ENCODE measurements at places on chromosomes 1 and 21. TPM values are rescaled to one million over a fixed set of nuclear protein-coding genes. Genes with fewer than 3 reads are reported as not detected.

- DNase-seq = no peak
Measured at GRCh38 chr1:150051089-150051373, 16.5 kb upstream of the VPS45 start.

The HFM1 gene
- 0.04 TPM for polyA plus RNA-seq

- no peak for DNase-seq
Measured at GRCh38 chr1:202131956-202132821, 9.5 kb downstream of the GPR37L1 start.

GRCh38 chr1:200979574-200980451 lies 43.7 kb downstream of the KIF21B start:
- no peak for DNase-seq

The CD164L2 gene
- polyA plus RNA-seq = not detected

The CHIT1 gene
- polyA plus RNA-seq = not detected

GRCh38 chr21:37800456-37801061 lies 115.7 kb downstream of the KCNJ6 start:
- no peak for DNase-seq

GRCh38 chr1:81920245-81920740 lies 119.6 kb downstream of the ADGRL2 start:
- peak; percentile 38 for DNase-seq

DNA sequence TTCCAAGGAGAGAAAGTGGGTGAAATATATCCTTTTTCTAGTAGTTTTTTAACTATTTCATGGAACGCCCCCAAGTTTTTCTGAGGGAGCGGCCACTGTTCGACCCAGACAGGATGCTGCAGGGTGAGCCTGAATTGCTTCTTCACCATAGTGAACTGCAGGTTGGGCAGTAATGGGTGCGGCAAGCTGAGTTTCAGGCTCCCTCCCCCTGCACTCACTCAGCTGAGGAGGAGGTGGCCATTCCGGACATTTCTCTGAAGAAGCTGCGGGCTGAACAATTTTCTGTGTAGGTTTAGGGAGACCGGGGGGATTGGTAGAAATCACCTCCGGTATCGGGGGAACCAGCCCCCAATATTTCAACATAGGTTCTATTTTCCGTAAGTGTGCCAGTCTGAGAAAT lies 8.2 kb downstream of the DAP3 start:
- DNase-seq = no peak

DNA sequence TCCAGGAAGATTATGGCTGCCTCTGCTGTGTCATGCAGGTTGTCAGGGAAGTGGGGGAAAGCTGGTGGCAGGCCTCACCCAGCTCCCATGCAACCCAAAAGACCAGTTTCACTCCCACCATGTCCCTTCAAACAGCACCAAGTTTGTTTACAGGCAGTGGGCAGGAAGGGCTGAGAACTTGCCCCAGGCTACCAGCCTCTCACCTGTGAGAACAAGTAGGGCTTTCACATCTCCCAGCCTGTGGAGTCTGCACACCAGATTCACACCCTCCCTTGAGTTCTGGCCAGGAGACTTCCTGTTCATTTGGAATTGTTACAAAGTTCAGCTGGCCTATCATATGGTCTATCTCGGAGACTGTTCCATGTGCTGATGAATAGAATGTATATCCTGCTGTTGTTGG lies 27.8 kb downstream of the RPAP2 start:
- no peak for DNase-seq

- no peak for DNase-seq
Measured at GRCh38 chr1:60753036-60753900, 329.1 kb upstream of the NFIA start.

DNA sequence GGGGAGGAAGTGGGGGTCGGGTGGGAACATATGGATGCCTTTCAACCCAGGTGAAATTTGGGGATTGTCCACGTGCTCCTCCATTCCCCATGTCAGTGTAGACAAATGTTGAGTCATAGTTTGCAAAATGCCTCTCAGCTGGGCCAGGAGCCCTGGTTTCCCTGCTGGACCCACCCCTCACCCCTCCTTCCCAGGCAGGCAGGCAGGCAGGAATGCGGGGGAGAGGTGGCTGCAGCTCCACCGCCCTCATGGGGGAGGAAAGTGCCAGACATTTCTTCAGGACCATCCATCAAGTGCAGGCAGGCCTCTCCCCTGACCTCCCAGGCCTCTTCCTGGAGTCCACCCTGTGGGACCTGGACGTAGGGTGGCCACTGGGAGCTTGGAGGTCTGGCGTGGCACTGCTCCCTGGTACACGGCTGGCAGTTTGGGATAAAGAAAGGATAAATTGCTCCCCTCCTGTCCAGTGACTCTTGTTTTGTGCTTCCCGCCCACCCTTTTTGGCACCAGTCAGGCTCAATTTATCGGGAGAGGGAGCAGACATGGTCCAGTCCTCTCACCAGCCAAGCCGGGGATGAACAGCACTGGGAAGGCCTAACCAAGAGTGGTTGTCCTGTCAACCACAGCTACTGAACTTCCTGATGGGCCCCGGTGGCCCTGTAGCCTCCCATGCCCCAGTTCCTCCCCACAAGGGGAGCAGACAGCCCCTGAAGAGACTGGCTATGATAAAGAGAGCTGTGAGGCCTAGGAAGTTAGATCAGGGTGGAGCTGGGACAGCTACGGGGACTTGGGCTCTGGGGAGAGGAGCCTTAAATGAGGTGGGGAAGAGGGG lies 18.9 kb downstream of the NPR1 start:
- DNase-seq = no peak

GRCh38 chr1:115091572-115091971 lies 2.3 kb upstream of the TSPAN2 start:
- DNase-seq = no peak

DNA sequence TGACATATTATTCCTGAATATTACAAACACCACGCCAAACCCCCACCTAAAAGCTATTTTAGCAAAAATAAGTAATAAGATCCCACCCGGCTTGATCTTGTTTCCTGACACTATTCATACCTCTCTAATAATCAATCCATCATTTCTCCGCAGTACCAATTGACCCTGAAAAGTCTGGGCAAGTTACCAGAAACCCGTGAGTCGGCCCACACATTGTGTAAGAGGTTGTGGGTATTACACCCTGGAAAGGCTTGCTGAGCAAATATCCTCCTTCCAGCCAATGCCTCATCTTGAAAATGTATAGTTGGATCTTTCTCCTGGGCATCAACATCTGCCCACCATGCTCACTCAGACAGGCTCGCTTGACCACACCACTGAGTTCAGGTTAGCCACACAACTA lies 451.0 kb downstream of the TTLL7 start:
- DNase-seq = no peak

GRCh38 chr1:25936947-25937346 lies 30.7 kb upstream of the STMN1 start:
- DNase-seq = no peak

The FNDC10 gene
- 2.3 TPM for polyA plus RNA-seq

- DNase-seq = no peak
Measured at GRCh38 chr1:160726114-160726497, 12.9 kb upstream of the SLAMF7 start.

Data from AG04450 (cell line).